ENCODE measurements at places on chromosomes 16 and 17.

DNA sequence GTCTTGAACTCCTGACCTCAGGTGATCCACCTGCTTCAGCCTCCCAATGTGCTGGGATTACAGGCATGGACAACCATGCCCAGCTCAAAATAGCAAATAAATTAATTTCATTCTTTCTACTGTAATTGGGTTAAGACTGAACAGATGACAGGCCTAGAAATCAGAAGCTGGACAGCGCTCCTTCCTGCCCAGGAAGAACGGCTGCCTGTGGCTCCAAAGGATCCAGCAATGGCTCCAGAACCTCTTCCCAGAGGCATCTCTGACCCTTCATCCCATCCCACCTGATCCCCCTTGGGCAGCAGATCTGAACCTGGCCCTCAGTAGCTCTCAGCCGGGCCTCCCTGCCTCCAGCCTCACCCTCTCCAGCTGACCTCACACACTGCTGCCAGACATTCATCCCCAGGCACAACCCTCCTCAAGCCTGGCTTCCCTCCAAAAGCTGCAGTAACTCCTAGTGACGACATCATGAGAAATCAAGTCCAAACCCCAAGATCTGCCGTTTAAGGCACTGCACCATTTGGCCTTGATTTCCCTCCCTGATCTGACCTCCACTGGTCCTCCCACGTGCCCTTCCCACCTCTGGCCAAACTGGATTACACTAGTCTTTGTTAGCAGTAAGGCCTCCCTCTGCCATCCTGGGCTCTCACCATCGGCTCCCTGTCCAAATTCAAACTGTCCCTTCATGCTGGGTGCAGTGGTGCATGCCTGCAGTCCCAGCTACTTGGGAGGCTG lies 3.1 kb upstream of the MIF4GD start:
- no peak for DNase-seq

- no peak for DNase-seq
These were observed 72.2 kb upstream of the METTL9 start for GRCh38 chr16:21526923-21527807.

- no peak for DNase-seq
These were observed 12.0 kb upstream of the BCAR1 start for GRCh38 chr16:75263291-75263962.

DNA sequence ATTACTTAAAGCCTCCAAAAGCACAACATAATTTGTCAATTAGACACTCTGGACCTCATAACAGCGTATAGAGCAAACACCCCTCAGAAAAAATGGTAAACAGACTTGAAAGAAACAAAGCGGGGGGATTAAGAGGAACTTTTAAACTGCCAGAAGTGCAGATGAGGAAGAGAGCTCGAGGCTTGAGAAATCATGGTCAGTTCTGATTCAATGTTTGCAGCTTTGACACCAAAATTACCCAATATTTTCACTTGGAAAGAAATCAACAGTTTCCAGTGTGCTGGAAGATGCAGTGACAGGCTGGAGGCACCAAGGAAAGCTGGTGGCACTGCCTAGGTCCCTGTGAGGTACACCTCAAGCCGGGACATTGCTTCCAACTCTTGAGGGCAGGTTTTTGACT lies 180.9 kb upstream of the TOX3 start:
- no peak for DNase-seq

DNA sequence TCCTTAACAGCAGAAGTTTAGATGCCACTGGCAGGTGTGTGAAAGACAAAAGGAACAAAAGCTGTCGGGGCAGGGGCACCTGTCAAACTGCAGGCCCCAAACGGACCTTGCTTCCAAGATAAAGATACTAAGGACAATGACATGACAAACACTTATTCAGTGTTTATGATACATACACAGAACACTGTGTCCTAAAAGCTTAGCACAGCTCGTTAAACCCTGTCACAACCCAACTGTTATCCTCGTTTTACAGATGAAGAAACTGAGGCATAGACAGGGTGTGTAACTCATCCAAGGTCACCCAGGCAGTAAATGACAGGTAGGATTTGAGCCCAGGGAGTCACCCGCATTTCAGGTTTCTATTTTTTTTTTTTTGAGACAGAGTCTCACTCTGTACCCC lies 9.6 kb downstream of the SDK2 start:
- no peak for DNase-seq

DNA sequence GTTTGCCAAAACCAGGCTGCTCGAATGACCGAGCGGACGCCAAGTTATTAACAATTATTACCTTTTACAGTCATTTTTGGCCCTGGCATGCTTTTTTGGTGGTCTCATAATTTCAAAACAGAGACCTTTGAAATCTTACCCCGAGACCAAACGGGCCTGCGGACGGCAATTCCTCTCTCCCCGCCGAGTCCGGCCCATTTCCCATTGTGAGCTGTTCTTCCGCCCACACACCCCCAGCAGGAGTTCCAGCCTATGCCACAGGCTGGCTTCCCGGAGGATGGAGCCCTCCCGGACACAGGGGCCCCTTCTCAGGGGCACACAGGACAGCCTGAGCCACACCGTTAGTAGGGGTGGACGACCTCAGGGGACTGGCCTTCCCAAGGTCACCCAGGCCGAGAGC lies 130.7 kb downstream of the C16orf95 start:
- DNase-seq = no peak

- DNase-seq = no peak
These were observed 63.1 kb downstream of the STX8 start for GRCh38 chr17:9512323-9513168.

- DNase-seq = no peak
These were observed 321.9 kb upstream of the PMFBP1 start for GRCh38 chr16:72493716-72494415.

GRCh38 chr17:70968302-70968701 lies 799.0 kb downstream of the KCNJ2 start:
- no peak for DNase-seq

DNA sequence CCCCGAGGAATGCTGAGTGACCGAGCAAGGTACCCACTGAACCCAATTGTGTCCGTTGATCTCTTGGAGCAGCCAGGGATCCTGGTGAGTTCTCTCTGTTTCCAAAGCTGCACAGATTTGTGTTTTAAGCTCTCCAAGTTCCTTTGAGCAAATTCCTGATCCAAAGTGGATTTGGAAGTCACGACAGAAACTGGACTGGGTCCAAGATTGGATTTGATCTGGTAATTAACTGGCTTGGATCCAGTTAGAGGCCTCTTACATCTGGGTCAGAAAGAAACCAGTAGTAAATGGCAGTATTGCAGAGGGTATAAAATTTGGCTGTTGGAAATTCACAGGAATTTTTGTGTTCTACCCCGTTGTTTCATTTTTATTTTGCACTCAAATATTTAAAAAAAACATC lies 119.5 kb downstream of the PMP22 start:
- no peak for DNase-seq

- no peak for DNase-seq
These were observed 59.5 kb downstream of the ZNF778 start for GRCh38 chr16:89277049-89277448.

- no peak for DNase-seq
These were observed 148.9 kb downstream of the XYLT1 start for GRCh38 chr16:17321824-17322223.

DNA sequence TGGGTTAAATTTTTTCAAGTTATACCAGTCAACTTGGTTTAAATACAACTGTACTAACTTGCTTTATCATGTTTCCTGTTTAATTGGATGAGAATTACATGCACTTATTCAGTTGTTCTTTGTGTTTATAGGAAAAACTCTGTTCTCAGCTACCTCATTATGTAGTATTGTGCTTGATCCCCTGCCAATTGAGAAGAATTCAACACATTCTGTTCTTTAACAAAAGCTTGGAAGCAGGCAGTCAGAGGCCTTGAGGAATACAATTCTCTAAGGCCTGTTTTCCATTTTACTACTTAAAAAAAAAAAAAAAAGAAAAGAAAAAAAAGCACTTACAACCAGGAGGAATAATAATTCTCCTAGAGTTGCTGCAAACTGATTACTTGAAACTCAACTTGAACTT lies 60.6 kb upstream of the CMIP start:
- DNase-seq = no peak

DNA sequence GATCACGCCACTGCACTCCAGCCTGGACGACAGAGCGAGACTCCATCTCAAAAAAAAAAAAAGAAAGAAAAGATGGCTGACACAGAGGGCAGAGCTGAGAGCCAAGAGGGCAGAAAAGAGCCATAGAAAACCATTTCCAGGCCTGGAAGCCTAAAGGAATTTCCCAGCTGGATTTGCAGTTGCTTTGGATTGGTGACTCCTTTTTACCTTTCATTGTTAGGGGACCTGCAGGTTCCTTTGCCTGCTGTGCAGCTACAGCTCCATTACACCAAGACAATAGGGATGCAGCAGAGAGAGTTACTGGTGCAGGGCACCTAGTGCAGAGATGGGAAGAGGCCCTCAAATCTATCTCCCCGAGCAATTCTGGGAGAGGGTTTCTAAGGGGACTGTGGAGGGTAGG lies 18.4 kb downstream of the ZNF668 start:
- no peak for DNase-seq

GRCh38 chr17:62172492-62173291 lies 107.6 kb upstream of the MED13 start:
- no peak for DNase-seq

DNA sequence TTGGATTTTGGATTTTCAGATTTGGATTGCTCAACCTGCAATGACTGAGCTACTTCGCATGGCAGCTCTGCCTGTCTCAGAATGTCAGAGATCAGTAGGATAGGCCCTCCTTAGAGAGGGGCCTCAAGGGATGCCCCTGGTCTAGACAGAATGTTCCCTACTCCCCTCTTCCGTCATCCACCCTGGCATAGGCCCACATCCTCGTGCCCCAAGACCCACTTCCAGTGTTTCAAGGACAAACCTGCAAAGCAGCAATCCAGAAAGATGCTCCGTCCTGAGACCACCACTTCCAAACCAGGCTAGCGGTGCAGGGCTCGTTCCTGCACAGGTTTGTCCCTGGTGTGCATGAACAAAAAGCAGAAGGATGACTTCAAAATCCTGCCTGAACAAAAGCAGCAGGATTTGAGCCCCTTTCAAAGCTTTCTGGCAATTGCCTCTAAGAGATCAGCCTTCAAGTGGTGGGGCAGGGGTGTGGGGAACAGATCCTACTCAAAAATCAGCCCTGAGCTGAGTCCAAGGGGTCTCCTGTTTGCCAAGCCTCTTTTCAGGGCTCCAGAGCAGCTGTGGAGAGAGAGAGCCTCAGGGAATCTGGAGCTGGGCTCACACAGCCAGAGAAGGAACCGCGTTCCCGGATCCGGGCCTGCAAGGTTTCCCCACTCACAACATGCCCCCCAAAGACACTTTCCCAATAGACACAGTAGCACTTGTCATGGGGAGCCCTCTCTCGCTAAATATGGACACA lies 121.1 kb downstream of the SOCS1 start:
- no peak for DNase-seq

GRCh38 chr17:18932360-18933055 lies 19.5 kb upstream of the SLC5A10 start:
- no peak for DNase-seq

- peak; percentile 56 for DNase-seq
These were observed 17.2 kb upstream of the NUDT16L1 start for GRCh38 chr16:4675864-4676786.

GRCh38 chr16:2884041-2884451 lies 1.0 kb downstream of the FLYWCH2 start:
- DNase-seq = no peak

- no peak for DNase-seq
These were observed 107.7 kb downstream of the SEC14L1 start for GRCh38 chr17:77248216-77249114.

DNA sequence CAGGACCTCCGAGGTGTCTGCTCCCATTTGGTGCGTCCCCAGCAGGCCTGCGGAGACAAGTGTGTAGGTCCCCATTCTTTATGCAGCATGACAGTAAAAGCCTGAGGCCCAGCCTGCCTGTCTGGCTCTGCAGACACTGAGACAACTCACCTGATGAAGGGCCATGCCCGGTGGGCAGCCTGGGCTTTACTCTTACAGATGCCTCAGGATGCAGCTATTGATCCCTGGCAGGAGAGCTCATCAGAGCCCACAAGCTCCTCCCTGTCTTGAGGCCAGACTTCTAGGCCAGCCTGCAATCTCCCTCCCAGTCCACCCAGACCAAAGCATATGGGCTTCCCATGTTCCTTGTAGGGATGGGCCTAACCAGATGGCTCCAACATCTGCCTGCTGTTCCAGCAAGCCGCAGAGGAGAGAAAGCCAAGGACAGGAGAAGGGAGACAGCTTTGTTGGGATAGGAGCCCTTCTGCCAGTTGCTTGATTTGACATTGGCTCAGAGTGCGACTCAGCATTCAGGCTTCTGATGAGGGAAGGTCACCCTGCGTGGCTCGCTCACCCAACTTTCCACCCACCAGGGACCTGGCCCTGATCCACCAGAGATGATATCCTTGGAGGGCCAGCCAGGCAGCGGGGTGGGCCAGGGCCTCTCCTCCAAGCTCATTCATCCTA lies 87.5 kb downstream of the SOCS1 start:
- DNase-seq = no peak

- DNase-seq = no peak
These were observed 58.8 kb downstream of the CEP95 start for GRCh38 chr17:64565563-64565962.

- DNase-seq = no peak
These were observed 72.8 kb downstream of the SOCS1 start for GRCh38 chr16:11183035-11183812.

DNA sequence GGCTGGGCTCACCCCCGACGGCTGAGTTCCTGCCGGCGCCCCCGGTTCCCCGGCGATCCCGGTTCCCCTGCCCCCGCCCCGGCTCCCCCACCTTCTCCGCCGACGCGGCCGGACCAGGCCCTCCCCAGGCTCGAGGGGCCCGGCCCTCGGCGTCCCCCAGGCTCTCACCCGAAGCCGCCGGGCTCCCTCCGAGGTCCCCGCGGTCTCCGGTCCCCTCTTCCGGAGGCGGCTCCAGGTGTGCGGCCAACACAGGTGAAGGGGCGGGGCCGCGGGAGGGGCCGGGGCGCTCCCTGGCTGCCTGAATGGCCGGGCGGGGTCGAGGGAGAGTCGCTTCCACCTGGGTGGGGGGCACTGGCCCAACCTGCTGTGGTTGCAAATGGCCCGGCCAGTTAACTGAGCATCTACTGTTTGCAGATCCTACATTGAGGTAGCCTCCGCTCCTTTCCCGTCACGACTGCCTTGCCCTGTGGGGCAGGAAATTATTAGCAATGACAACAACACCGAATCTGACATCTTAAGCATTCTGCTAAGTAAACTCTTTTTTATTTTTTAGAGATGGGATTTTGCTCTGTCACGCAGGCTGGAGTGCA lies at the start of gene BICDL2:
Gene BICDL2, minus strand, starts transcription at position 219 of the 590 bp plus-strand sequence. CDS start 1,448 bp downstream, outside the sequence.
- DNase-seq = no peak

- no peak for DNase-seq
These were observed 756 bp downstream of the TAX1BP3 start for GRCh38 chr17:3667366-3668278.

- DNase-seq = no peak
These were observed 22.8 kb upstream of the FA2H start for GRCh38 chr16:74797414-74797813.

GRCh38 chr17:76635039-76635438 lies 8.5 kb downstream of the ST6GALNAC1 start:
- DNase-seq = no peak

DNA sequence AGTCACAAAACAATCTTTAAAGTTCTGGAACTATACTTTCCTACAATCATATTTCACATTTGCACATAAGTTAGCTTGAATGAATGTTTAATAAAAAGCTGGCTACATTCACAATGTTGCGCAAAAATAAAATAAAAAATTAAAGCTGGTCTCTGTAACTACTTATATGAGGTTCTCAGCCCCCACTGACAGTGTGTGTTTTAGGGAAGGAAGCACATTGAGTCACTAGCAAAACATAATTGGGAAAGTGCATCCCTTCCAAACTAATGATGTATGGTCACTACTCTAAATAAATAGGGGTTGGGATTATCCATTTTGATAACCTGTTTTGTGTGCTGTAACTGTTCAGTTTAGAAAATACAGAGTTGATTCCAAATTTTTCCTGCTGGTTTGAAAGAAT lies 251.9 kb downstream of the IRX3 start:
- no peak for DNase-seq

GRCh38 chr16:55529018-55529417 lies 20.1 kb downstream of the LPCAT2 start:
- DNase-seq = no peak

Data from T-helper 1 cell (primary cell).